ENCODE measurements at places on chromosomes 12 and 14.
A peak's percentile ranks its signal among the peaks of the same experiment; 100 is the strongest.

DNA sequence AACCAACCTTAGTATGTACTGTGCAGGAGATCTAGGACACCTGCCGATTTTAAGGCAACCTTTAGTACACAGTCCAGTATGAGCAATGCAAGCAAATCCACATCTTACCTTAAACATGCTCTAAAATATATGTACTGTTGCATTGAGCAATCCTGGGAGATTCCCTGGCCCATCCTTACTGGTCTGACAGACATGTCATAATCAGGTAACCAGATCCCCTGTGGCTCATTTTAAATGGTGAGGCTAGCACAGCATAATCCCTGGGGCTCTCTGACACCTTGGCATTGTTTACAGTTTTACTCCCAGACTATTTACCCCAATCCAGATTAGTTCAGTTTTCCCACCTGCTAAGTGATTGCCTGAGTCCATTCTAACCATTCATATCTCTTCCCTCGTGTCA is 15.1 kb downstream of the BMAL2 start:
- no peak for DNase-seq

GRCh38 chr12:103915306-103915705 is 14.9 kb upstream of the HSP90B1 start:
- no peak for DNase-seq

DNA sequence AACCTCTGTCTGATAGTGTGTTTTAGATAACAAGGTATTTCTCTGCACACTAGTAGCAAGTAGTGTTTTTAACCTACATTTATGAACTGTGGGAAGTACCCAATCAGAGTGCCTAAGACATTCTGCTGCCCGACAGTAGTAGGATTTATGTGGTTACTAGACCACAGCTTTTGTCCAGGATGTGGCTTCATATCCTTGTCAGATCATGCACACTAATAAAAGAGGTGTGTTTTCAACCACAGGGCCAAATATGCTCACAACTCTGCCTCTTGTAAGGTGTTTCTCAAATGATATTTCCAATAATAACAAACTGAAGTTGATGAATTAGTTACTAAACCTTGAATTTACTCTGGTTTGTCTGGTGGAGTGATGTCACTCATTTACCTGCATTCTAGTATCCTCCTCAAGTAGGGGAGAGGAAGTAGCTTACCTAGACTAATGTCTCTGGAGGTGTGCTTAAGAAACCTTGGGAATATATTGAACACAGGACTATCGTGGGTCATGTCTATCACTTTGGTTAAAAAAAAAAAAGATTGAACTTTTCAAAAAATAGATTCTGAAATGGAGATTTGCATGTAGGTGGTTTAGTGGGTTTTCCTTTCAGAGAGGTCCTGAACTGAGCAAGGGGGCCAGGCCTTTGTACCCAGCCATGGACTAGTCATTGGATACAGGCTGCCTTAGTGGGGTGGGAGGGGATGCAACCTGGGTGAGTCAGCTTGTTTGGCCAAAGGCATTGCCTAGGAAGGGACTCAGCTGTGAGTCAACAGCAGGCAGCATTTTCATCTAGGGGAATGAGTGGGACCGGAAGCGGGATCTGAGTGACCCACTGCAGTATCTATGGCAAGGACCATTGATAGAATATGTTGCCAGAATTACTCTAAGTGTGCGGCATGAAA is 14.1 kb downstream of the FBXW8 start:
- peak; percentile 21 for DNase-seq

DNA sequence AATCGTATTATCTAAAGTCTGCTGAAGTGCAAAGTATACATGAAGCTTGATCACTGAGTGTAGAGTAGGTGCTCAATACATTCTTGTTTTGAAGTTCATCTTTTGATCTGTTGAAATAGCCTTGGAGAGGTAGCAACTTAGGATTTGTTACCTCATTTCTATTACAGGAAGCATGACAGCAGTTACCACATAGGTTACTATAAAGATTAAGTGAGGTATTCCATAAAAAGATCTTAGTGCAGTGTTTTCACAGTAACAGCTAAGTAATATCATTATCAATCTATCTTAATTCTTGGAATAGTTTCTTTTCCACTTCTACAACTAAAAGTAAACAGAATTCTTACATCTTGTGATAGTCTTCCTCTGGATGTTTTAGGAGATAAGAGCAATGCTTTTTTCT is 50.9 kb downstream of the BTBD7 start:
- no peak for DNase-seq

GRCh38 chr14:100402631-100403030 is 79.5 kb downstream of the SLC25A47 start:
- DNase-seq: no peak

DNA sequence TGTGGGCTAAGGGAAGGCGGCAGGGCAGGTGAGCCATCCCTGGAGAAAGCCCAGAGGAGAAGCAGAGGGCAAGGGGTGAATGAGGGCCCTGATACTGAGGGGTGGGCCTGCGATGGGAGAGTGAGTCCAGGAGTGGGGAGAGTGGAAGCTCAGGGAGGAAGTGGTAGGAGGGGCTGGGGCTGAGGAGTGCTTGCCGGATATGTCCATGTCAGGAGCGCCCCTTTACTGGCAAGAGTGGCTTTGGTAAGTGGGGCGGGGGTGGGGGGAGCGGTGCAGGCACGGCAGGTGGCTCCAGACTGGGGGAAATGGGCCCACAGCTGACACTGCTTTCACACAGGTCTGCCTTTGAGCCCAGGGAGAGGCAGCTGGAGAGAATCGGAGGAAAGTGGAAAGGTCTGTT is 86.4 kb upstream of the GPR68 start:
- no peak for DNase-seq

DNA sequence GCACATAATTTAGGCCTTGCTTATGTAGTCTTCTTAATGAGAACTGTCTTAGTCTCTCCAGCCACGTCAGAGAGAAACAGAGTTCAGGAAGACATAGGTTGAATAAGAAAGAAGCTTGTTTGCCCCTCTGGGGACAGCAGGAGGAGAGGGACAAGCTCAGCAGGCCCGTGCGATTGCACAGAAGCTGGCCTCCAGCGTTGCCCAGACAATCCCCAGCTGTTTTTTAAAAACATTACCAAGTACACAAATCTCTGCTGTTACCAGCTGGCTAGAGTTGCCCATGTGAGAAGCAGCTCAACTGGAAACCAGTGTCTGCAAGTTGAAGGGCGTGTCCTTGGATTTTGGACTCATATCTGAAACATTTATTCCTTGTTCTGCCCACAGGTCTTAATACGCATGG is 232.6 kb downstream of the EFCAB11 start:
- no peak for DNase-seq

GRCh38 chr14:56855891-56856461 is 45.7 kb upstream of the OTX2 start:
- DNase-seq: no peak

Measured in breast epithelium (tissue), 4 donors.